ENCODE measurements at places on chromosomes 2 and 18.

DNA sequence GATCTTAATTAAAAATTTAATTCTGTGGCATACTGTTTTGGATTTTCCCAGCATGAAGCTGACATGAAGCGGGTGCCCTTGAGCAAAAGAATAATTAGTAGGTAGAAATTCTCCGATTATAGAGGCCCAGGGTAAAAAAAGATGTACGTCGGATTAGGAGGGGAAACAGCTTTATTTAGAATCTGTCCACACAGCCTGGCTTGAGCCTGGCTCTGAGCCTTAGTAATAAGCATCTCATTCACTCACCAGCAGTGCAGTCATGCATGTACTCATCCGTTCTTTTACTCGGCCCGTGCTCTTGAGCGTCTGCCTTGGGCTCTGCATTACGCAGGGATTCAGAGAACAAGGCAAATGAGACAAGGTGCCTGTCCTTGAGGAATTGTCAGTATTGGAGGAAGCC lies 219.3 kb downstream of the AGAP1 start:
- no peak for DNase-seq

DNA sequence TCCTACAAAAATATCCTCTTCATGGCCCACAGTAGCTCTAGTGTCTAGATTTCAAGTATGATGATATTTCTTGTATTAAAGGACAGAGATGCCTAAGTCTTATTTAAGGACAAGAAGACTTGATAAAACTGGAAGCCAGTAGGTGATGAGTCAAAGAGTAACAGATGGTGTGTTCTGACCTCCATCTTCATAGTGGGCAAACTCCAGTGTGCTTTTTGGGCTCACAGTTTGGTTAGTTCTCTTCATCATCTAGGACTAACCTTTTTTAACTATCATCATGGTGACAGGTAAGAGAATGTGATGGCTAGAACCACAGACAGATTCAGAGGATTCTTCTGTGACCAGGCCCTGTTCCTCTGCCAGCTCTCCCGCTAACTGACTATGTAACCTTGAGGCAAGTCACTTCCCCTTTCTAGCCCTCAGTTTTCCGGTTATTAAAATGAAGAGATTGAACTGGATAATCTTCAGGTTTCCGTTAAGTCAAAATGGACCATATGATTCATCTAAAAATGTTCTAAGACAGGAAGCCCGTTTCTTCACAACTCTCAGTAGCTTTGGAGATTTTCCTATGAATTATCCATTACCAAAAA lies 140.3 kb upstream of the RASGRP3 start:
- peak; percentile 75 for DNase-seq

GRCh38 chr18:23401400-23402347 lies 51.4 kb upstream of the RIOK3 start:
- peak; percentile 99 for DNase-seq

DNA sequence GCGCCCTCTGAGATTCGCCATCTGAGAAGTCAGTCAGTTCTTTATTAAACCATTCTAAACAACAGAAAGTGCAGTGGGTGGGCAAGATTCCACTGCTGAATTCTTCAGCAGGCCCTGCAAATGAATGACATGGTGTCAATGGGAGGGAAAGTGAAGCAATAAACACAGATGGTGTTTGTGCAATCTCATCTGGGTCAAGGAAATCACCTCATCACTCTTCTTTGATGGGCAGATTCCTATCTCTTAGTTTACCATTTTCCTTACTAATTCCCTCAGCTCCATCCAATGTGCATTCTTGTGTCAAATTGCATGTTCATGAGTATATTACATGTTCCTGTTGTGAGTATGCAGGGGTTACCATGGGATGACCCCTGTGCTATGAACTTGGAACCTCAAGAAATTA lies 100.7 kb upstream of the CYP1B1 start:
- DNase-seq = no peak
